Hematopoietic multipotent progenitor cell treated with erythropoietin and hydrocortisone succinate and interleukin-3 and kit ligand, for 4 days (in vitro differentiated cells): ENCODE measurements at places on chromosomes 11 and 22.

GRCh38 chr11:46357483-46357936 lies 10.2 kb downstream of the DGKZ start:
- DNase-seq: peak; percentile 55

GRCh38 chr11:78350646-78351165 lies 66.9 kb downstream of the GAB2 start:
- DNase-seq: peak; percentile 81

GRCh38 chr11:102630598-102631448 lies 5.7 kb upstream of the MMP20 start:
- no peak for DNase-seq

DNA sequence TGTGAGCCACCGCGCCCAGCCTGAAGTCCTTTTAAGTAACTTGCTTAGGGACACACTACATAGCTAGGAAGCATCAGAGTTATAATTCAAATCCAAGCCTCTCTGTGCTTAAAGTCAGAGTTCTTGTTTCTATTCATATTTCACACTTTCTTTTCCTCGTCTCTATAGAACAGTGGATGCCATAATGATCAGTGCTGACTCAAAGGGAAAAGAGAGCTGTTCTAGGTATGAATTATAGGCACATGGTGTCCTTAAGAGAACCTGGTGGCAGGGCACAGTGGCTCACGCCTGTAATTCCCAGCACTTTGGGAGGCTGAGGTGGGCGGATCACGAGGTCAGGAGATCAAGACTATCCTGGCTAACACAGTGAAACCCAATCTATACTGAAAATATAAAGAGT lies 400.2 kb upstream of the DDI1 start:
- DNase-seq: no peak

DNA sequence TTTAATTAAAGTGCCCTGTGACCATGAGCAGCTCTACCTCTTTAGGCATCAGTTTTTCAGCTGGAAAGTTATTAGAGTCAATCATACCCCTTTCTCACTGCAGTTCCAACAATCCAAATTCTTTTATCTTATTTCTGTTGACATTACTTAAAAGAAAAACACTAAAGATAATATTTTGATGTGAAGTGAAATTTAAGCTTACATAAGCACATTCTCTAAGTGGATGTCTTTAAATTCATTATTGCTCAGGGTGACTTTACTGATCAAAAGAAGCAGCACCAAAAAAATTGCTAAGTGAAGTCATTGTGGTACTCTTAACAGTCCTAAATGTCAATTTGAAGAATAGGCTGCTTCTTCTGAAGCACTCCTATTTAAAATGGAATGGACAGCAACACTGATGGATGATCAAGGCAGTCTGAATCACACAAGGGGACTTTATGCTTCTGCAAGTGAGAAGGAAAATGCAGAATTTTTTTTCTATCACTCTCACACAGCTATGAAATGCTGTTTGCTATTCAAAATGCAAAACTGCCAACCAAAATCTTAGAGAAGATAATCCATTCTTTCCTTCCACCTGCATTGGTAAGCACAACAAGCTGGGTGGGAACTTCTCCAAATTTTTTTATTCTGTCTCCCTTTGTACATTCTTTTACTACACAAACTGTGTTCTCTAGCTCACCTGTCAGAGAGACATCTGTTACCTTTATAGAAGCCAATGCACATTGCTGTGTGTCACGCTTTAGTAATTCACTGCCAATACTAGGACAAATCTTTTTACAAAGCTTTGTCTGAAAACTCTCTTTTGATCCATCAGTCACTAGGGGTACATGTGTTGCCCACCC lies 179.9 kb downstream of the GRIA4 start:
- DNase-seq: no peak

DNA sequence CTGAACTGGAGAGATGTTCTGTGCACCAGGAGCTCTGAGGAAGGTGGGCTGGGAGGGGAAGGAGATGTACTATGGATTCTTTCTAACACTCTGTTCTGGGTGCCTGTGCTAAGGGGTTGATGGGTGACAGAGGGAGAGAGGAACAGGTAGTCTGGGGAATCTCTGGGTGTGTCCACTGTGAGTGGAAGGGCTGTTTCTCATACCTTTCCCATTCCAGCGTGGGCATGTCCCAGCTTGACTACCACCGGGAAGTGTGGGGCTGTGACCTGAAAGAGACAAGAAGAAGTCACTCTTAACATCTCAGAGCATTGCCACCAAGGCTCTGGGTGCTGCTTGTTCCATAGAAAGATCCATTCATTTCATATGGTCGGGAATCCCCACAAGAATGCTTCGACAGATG lies 121.9 kb downstream of the FBXO7 start:
- DNase-seq: no peak

DNA sequence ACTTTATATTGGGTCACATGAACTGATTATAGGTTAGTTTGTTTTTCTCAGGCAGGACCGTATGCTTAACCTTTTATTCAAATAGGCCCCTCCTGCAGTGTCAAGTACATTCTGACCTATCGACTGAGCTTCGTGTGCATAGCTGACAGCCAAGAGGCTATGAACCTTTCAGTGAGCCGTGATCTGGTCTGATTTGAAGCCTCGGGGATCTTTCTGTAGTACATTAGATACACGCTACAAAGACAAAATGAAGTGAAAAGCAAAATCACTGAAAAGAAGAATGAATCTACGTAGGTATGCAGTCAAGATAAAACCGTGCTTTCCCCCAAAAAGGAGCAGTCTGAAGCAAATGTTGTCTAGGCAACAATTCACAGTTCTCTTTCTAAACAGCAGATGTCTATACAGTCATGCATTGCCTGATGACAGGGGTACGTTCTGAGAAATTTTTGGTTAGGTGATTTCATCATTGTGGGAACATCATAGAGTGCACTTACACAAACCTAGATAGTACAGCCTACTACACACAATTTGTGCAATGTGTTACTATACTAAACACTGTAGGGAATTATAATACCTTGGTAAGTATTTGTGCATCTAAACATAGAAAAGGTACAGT lies 18.1 kb downstream of the JHY start:
- peak; percentile 31 for DNase-seq

- no peak for DNase-seq
Observed at GRCh38 chr11:64218628-64219353, 7.2 kb downstream of the TRPT1 start.

- DNase-seq: no peak
Observed at GRCh38 chr11:10268746-10269488, 25.1 kb downstream of the SBF2 start.

GRCh38 chr22:19819208-19819910 lies 35.3 kb downstream of the GNB1L start:
- no peak for DNase-seq

DNA sequence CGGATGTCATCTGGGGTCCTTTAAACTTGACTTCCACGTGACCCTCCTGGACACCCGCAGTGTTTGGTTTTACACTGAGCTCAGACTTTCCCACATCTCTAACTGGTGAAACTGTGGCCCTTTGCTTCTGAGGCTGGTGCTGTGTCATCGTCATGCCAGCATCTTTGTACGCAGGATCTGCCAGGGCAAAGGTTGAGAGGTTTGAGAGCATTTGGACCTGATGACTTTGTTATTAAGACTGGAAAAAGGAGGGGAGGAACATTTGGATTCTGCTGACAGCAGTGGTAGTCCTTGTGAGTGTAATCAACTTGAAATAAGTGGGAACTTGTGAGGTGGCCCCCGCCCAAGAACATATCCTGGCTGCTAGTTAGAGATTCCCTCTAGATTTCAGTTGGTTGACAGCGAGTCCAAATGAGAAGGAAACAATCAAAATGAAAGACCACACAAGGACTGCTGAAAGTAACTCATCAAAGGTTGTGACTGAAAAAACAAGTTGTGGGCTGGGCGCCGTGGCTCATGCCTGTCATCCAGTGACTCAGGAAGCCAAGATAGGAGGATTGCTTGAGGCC lies 102.5 kb downstream of the KIAA1671 start:
- DNase-seq: no peak

DNA sequence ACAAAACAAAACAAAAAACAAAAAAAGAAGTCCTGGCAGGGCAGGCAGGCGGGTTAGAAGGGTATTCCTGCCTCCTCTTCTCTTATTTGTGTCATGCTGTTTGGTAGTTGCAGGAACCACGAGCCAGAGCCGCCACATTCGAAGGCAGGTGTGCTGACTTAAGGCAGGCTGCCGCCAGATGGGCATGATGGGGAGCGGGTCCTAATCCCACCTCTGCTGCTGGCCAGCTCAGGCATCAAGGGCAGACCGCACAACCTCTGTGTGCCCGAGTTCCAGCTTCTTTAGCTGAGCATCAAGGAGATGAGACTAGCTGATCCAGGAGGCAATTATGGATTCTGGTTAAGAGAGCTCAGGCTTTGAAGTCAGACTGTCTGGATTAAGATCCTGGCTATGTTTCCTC lies 12.1 kb downstream of the OAF start:
- DNase-seq: no peak

DNA sequence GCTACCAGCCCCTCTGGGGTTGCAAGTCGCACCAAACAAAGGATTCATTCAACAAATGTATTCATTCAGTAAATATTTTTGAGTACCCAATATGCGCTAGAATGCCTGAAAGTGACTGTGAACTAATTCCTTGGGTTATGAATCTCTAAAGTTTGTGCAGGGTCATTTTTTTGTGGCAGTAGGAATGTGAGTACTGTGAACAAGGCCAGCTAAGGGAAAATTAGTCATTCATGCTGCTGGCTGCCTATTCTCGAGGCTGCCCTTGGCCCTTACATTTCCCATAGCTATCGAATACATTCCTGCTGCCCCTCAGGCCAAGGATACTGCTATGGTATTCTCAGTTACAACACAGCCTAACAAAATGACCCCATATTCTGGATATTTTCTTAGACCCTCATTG lies 141.6 kb downstream of the TRPC6 start:
- DNase-seq: no peak

GRCh38 chr22:19082101-19082500 lies 40.1 kb downstream of the DGCR2 start:
- no peak for DNase-seq

DNA sequence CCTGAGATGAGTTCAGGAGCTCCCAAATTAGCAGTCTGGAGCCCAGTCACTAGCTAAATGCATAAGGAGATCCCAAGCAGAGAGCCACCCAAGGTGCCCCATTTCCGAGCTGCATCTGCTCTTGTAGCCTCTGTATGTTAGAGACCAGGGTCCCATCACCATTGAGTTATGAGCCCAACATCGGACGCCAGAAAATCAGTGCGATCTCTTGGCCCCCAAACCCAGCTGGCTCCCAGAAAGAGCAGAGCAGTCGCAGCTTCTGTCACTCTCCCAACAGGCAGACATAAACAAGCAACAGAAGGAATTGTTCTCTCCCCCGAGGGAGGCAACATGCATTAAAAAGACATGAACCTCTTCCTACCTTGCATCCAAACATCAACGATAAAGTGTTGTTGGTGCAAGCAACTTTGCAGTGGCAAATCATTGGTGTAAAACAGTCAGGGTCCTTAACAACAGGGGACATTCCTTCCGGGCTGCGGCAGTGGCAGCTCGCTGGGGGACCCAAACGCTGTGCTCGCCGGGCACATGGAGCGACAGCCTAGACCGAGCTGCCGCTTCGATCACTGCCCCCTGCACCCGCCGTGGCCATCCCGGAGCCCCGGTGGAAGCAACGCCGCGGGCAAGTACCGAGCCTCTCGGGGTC lies 907.1 kb downstream of the DLG2 start:
- peak; percentile 1 for DNase-seq

DNA sequence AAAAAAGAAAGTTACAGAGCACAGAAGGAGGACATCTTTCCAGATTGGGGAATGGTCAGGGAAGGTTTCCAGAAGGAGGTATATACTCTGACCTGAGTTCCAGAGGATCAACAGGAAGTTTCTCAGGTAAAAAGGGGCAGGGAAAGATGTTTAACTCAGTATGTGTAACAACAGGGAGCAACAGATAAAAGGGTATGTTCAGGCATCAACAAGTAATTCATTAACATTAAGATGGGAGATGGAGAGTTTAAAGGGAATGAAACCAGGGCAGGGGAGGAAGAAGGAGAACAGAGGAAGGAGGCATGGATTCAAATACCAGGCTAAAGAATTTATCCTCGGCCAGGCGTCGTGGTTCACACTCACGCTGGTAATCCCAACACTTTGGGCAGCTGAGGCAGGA lies 2.5 kb upstream of the DENND5A start:
- DNase-seq: no peak

- DNase-seq: no peak
Observed at GRCh38 chr22:49691256-49691655, 136.4 kb downstream of the BRD1 start.

DNA sequence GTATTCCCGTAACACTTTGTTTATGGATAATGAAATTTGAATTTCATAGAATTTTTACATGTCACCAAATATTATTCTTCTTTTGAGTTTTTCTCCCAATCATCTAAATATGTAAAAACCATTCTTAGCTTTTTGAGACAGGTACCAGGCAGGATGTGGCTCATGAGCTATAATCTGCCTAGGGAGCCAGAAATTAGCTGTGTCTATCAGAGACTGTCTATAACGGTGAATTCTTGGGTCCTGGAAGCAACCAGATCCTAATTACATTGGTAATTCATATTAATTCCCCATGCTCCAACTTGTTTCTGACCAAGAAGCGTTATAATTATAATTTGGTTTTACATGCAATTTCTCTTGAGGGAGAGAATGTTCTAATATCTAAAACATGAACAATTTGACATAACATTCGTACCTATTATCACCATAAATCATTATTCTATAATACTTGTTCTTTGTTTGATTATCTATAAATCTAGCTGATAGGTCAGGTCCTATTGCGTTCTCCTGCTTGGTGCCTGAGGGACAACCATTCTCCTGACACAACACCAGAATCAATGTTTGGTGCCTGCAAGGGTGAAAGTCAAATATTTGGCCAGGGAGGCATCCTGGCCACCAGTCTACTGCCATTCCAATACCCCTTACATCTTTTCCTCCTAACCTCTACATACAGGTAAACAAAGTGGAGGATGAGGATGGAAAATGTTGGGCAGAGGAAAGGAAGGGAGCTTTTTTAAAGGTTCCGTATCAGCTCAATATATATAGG lies 69.9 kb downstream of the RSF1 start:
- DNase-seq: no peak

- no peak for DNase-seq
Observed at GRCh38 chr11:34738237-34738636, 117.3 kb downstream of the EHF start.

DNA sequence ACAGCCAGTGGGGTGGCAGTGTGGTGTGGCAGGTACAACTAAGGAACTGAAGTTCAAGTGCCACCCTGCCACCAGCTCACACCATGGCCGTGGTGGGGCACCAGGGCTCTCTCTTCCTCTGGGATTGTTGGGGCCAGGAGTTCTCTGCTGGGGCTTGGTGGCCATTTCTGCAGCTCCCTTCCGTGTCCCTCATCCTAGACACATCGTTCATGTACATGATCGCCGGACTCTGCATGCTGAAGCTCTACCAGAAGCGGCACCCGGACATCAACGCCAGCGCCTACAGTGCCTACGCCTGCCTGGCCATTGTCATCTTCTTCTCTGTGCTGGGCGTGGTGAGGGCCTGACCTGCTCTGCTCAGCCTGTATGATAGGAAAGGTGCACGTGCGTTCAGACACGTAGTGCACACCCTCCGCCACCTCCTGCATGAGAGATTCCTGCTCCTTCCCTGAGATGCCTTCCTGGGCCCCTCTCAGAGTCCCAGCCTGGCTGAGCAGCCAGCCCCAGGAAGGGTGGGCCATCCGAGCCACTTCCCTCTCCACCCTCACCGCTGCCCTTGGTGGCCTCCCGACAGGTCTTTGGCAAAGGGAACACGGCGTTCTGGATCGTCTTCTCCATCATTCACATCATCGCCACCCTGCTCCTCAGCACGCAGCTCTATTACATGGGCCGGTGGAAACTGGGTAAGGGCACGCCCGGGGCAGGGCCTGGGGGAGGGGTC lies 7.3 kb upstream of the TAGLN start:
- DNase-seq: no peak
